ENCODE measurements at places on chromosomes 7 and 10. TPM values are rescaled to one million over a fixed set of nuclear protein-coding genes. Genes with fewer than 3 reads are reported as not detected.

DNA sequence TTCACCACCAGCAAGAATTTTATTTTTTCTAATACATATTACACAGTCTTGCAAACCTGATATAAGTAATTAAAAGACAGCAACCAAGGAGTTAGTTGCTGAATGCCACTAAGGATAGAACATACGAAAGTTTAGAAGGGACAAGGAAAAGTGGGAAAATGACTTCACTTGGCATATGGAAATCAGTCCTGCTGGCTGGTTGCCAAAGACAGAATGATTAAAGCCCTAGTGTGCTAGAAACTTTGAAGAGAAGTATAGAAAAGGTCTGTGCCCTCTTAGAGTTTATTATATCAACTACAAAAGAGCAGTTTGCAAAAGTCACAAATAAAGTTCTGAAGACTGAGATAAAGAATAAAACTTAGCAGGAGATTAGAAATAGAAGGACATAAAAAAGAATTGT lies 5.8 kb upstream of the YAE1 start:
- no peak for DNase-seq

DNA sequence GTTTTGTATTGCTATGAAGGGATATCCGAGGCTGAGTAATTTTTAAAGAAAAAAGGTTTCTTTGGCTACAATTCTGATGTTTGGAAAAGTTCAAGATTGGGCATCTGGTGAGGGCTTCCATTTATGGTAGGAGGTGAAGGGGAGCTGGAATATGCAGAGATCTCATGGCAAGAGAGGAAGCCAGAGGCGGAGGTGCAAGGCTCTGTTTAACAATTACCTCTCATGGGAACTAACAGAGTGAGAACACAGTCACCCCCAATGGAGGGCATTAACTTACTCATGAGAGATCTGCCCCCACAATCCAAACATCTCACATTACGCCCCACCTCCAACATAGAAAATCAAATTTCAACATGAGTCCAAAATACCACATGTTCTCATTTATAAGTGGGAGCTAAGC lies 62.0 kb downstream of the AKR1D1 start:
- no peak for DNase-seq

The TSPAN12 gene
- total RNA-seq, result 9.8 TPM

DNA sequence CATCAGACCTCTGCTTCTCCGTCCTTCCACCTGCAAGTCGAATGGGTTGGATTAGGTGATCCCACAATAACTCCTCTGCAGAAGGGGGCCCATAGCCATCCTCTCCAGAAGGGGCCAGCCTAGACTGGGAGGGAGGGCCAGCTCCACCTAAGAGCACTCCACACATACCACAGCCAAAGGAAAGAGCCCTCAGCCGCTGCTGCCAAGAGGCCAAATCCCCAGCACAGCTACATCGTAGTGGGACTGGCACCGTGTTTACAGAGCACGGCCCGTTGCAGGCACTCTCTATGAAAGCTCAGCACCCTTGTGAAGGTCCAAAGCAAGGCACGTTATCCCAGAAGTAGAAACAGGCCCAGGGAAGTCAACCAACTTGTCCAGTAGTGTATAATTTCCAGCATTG lies 5.4 kb downstream of the KCNH2 start:
- no peak for DNase-seq

The WEE2 gene
- total RNA-seq, result not detected

GRCh38 chr7:151925446-151926335 lies 30.6 kb upstream of the GALNTL5 start:
- DNase-seq, result peak; percentile 87

The ATRNL1 gene
- total RNA-seq, result 1.4 TPM

The C10orf105 gene
- total RNA-seq, result 0.23 TPM

The CYP26A1 gene
- total RNA-seq, result not detected

DNA sequence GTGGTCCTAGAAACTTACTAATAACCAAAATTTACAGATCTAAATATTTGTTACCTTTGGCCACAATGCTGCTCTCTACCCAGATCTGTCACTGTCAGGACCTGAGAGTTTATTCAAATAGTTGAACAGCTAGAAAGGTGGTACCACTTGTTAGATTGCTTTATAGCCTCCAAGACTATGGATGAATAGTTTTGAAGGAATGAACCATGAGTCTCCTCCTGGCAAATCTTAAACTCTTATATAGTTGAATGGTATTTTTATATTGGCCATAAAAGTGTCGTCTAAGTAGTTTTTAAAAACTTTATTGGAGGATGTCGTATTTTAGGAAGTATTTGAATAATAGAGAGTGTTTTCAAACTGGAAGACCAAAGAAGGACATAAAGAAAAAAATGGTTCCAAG lies 178.7 kb downstream of the AHR start:
- no peak for DNase-seq

The SFTPA1 gene
- total RNA-seq, result 0.83 TPM

DNA sequence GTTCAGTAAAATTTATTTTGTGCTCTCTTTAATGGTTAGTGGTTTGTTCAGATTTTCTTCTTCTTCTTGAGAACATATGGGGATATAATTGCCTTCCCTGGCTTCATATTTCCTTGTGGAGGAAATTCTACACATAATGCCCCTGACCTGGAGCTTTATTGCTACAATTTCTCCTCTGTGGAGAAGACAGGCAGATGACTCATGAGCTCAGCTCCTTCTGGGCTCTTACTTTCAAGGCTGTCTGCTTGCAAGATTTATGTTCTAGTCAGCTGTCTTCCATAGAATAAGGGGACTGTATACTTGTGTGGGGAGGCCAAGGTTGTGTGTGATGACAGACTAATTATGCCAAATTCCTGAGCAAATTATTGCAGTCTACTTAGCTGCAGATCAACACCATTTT lies 1.6 kb downstream of the LRRD1 start:
- DNase-seq, result no peak

DNA sequence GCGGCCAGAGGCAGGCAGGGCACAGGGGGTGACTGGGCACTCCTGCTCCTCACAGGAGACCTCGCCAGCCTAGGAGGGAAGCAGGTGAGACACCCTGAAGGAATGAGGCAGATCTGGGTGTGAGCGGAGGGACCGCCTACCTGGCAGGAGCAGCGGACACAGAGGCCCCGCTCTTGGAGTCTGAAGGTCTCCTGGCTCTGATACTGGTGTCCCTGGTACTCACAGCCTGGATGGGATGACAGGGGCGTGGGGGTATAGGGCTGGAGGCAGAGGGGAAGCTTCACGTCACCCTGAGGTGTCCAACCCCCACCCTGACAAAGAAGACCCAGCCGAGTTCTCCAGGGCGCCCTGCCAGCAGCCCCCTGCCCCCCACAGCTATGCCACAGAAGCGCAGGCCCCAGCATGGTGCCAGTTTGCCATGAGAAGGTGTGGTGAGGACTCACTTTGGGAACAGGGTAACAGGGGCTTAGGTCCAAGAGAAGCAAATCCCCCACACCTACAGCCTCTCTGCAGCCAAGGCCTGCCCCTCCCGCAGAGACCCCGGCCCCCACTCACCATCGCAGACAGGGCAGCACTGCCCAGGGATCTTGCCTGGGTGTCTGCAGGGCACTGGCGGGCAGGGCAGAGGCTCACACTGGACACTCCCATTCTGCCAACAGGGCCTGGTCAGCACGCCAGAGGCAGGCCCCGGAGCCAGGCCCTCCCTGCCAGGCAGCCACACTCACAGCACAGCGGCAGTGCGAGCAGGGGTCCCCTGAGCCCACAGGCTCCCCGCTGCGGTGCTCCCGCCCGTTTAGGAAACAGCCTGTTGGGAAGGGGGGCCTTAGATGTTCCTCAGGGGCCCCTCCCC lies 17.0 kb downstream of the KCP start:
- peak; percentile 69 for DNase-seq

The BLOC1S2 gene
- total RNA-seq, result 24.6 TPM

GRCh38 chr7:37068038-37068437 lies 343.7 kb upstream of the AOAH start:
- no peak for DNase-seq

DNA sequence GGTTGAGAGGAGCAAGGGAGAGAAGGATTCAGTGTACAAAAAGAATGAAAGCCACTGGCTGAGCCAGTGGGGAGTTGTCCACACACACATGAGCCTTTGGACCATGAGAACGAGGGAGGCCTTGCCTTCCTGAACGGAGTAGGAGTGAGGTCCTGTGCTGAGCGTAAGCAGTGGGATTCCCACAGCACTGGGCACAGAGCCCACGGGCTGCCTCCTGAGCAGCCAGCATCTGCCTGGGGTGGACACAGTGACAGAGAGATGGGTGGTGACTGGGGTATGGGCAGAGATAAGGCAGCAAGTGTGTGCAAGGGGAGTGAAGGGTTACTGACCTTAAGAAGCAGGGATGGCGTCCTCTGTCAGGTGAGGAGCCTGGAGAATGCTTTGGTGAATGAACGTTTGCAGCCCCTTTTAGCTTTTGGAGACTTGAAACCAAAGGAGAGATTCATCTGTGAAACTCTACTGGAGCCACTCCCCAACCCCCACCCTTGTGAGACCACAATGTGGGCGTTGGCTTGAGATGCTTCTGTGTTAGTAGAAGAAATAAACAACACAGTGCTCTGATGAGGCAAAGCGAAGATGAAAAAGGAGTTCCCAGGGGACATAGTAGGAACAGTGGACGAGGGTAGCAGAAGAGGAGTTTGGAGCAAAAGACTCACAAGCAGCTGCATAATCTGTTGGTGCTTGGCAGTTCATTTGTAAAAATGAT lies 56.5 kb downstream of the FIGNL1 start:
- no peak for DNase-seq

DNA sequence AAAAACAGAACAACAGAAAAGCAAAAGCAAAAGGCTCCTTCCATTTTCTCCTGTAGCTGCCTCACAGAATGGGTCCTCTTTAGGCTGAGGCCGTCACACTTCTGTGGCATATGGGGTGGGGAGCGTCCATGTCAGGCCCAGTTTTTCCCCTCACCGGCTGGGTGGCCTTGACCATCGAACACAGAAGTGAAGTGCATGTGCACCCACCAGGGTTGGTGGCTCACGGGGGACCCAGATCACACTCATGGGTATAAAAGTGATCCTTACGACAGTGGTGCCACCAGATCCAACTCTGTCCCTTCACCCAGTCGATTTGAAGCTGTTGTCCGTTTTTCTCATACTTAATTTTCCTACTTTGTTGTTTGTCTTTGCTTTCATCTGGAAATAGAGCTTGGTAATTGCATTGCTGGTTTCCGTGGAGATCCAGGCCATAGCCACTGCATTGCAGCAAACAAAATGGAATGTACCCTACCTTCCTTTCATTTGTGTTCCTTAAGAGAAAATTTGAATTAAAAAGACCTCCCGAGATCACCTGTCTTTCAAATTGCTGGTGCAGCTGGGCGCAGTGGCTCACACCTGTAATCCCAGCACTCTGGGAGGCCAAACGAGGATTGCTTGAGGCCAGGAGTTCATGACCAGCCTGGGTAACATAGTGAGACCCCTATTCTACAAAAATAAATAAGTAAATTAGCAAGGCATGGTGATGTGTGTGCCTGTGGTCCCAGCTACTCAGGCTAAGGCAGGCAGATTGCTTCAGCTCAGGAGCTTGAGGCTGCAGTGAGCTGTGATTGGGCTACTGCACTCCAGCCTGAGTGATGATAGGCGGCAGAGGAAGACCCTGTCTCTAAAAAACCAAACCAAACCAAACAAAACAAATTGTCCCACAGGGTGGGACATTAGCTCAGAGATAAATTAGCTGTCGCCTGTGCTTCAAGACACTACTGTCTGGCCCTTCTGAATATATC lies 10.7 kb upstream of the GJD4 start:
- no peak for DNase-seq

GRCh38 chr7:73518470-73518869 lies 3.6 kb downstream of the BAZ1B start:
- DNase-seq, result peak; percentile 30

The KMT2E gene
- total RNA-seq, result 79.7 TPM

- no peak for DNase-seq
Measured at GRCh38 chr7:111729483-111729882, 167.2 kb upstream of the IMMP2L start.

- DNase-seq, result no peak
Measured at GRCh38 chr10:95431900-95432342, 129.2 kb downstream of the SORBS1 start.

DNA sequence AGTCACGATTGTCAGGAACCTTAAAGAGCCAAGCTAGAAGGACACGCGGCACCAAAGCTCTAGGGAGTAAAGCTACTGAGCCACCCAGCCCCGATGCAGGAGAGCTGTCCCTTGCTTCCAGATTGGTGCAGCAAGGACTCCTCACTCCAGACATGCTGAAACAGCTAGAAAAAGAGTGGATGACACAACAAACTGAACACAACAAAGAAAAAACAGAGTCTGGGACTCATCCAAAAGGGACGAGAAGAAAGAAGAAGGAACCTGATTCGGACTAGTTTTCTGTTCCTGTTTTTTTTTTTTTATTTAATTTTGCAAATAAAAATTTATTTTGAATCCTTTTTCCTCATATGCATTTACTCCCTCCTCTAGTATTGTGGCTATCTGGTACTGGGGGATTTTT lies 11.4 kb upstream of the HKDC1 start:
- no peak for DNase-seq

The FBXL13 gene
- 3.2 TPM for total RNA-seq

All from posterior vena cava (tissue), 2 donors.